Colonic mucosa (tissue), 4 donors: ENCODE measurements at places on chromosomes 6 and 20. TPM values are rescaled to one million over a fixed set of nuclear protein-coding genes. Genes with fewer than 3 reads are reported as not detected.
A peak's percentile ranks its signal among the peaks of the same experiment; 100 is the strongest.

HS3ST5 gene
- 0.16 TPM for total RNA-seq

DNA sequence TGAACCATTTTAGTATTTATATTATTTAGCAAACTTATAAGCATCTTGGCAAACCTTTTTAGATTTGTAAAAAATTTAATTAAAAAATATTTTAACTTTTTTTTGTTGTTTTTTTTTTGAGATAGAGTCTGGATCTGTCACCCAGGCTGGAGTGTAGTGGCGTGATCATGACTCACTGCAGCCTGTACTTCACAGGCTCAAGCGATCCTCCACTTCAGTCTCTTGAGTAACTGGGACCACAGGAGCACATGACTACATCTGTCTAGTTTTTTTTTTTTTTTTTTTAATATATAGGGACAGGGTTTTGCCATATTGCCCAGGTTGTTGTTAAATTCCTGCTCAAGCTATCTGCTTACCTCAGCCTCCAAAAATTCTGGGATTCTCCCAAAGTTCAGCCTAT, 161.1 kb downstream of the EYS start:
- DNase-seq = no peak

DNA sequence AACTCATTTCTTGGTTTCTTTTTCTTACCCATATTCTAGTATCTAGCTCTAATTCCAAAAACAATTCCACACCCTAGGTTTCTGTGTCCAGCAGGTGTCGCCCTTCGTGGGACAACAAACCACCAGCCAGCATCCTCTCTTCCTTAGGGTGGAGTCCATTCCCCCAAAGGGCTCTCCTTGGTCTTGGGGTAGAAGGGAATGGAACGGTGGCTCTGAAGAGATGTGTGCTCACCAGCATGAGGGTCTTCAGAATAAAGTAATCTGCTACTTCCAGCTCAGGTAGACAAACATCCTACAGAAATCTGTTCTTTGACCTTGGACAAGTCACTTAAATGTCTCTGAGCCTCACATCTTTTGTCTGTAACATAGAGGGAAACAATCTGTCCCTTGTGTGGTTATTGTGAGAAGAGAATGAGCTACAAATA, 7.2 kb downstream of the HLA-DMB start:
- peak; percentile 89 for DNase-seq

GRCh38 chr20:43824309-43825050, 90.2 kb upstream of the TOX2 start:
- peak; percentile 17 for DNase-seq

GRCh38 chr20:18589941-18590674, 2.3 kb downstream of the DTD1 start:
- DNase-seq = no peak

PTK6 gene
- 69.0 TPM for total RNA-seq

LRRC73 gene
- total RNA-seq = 0.77 TPM
